ENCODE measurements at places on chromosomes 13 and 19. TPM values are rescaled to one million over a fixed set of nuclear protein-coding genes. Genes with fewer than 3 reads are reported as not detected.

TUBA3C gene
- not detected for total RNA-seq

ZIK1 gene
- total RNA-seq, result 4.4 TPM

CBY2 gene
- not detected for total RNA-seq

KIR3DL1 gene
- not detected for total RNA-seq

ZNF473 gene
- total RNA-seq, result 10.8 TPM

FXYD7 gene
- total RNA-seq, result 0.70 TPM

All from T-helper 2 cell treated with Interferon-gamma antibody and Interleukin-4, amounts not matched to agents 100 ng/mL and 5 ng/mL, for 36 hours (primary cell).